ENCODE measurements at places on chromosomes 7 and 10.

DNA sequence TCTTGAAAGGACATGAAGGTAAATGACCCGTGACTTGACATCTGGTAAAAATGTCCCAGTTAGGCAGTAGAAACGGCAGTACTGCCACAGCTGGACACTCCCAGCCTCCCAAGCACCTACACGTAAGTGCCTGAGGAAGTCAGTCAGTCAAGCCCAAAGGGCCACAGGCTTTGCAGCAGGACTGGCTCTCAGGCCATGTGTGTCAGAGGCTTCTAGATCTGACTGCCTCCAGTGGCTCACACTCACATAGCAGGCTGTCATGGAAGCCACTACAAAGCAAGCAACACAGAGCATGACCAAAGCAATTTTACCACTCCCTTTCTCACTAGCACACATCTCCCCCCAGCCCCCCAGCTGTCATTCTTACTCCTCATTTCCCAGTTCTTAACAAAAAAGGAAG is 17.8 kb upstream of the CCNJ start:
- DNase-seq: no peak

DNA sequence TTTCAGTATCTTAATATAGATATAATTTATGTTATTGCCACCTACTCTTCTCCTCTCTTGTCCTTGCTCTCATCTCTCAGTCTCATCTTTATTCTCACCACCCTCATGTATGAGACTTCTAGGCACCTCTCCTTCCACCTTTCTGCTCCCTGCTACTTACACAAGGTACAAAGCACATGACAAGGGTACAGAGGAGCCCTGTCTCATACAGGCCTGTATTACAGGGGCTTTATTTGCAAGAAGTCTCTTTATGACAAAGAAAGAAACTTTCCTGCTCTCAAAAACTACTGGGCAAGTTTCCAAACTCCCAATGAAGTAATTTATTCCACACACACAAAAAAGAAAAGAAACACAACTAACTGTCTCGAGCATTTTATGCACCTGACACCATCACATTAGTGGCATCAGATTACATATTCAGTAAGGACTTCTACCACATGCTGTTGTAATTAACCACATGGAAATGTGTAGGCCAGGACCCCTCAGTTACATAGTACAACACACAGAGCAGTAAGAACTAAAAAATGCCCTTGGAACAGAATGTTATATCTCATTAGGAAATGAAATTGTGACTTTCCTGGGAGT is 253.1 kb downstream of the FZD1 start:
- DNase-seq: no peak

GRCh38 chr10:113274176-113274829 is 278.6 kb upstream of the HABP2 start:
- no peak for DNase-seq

DNA sequence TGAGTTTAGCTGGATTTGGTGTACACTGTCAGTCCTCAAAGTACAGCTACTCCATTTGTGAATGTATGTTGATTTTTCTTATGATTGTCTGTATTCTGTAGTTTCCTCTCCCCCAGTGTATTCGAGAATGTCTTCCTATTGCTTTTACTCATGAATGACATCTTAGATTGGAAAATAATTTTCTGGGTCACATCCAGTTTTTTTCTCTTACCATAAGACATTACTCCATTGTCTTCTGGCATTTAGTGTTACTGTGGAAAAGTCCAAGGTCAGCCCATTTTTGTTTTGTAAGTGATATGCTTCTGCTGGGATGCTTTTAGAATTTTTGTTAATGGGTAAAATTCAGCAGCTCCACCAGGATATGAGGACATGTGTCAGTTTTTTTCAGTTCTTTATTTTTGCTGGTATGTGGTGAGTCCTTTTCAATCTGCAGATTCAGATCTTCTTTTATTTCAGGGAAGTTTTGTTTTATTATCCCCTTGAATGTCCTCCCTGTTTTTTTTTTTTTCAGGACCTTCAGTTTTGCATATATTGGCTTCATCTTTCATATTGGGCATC is 33.6 kb downstream of the WAC start:
- DNase-seq: no peak

DNA sequence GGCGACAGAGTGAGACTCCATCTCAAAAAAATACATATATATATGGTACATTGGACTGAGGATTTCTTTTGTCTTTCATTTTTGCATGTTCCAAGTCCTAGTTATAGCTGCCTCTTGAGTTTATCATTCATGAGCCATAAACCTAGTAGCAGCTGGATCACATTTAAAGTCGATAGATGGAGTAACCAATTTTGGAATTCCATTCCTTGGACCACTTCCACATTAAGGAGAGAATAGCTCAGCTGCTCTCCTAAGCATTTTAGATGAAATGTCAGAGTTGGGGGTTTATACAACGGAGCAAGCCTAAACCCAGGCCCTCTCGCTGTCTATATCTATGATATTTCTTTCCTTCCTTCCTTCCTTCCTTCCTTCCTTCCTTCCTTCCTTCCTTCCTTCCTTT is 141.2 kb downstream of the LYZL1 start:
- no peak for DNase-seq

GRCh38 chr7:46229409-46229808 is 308.3 kb upstream of the IGFBP3 start:
- no peak for DNase-seq

DNA sequence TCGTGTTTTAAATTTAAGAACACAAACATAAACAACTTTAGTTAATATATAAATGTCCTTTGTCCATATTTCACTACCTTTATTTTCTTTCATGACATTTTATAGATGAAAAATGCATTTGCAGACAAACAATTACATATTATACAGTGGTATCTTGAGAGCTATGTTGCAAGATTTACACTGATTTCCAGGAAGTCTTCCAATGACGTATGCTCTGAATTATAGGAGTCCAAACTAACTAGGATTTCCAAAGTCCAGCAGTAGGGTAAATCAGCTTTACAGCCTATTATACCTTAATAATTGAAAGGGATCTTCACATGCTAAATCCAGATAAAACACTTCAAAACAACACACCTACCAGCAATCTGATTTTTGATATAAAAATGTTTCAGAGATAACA is 69.4 kb downstream of the HYCC1 start:
- DNase-seq: no peak

DNA sequence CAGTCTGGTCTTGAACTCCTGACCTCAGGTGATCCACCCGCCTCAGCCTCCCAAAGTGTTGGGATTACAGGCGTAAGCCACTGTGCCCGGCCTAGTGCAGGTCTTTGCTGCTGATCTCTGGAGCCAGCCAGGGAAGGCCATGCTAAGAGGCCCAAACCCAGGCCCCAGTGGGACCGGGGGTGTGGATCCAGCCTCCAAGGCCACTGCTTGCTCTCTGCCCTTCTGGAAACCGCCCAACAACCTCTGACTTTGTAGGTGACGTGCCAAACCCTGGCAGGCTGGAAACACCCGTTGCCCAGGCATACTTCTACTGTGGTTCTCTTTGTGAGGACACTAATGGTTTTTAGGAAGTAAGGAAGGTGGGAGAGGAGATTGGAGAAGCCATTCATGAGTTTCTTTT is 83.5 kb upstream of the GNA12 start:
- DNase-seq: no peak

GRCh38 chr10:11011984-11012383 is 5.7 kb upstream of the CELF2 start:
- DNase-seq: no peak

GRCh38 chr7:149716007-149716931 is 57.1 kb downstream of the ZNF467 start:
- no peak for DNase-seq

DNA sequence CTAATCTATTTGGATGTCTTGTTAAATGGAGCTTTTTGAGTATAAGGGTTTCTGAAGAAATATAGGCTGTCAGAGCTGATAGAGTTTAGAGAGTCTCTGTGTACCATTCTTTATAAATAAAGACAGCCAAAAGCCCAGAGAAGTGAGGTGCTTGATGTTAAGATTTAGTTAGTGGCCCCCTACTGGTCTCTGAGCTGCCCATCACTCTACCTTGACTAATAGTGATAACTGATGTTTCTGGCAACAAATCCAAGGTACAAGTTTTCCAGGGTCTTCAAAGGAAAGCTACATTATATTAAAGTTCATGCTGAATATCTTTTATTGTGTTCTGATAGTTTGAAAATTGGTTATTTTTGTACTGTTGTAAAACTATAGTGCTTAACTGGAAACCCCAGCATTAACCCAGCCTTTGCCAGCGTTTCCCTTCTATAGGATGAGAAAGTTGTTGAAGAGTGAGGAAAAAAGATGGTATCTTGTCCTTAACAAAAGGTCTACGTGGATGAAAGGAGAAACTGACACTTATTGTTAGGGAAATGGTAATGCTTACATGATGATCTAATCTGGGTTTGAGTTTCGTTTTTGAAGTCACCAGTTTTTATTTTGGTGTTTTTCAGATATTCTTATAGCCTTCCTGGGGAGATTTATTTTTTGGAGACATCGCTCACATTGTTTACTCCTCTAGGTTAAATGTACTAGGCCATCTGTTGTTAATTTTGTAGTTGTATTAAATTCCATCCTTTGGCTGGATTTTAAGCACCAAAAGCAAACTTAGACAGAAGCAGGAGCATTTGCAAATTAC is 79.0 kb downstream of the AUTS2 start:
- no peak for DNase-seq

DNA sequence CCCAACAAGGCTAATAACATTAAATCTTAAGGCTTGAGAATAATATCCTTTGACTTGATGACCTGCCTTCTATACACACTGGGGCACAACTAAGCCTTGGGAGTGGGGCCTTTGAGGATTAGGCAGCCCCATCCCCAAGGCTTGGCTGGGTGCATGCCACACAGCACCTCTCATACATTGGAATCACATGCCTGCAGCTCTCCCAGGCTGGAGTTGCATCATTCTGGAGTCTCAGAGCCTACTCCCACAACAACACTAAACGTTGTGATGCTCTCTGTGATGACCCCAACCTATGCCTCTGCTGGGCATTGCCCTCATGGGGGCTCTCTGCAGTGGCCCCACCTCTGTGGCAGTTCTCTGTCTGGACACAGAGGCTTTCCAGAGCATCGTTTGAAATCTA is 31.9 kb upstream of the SGCE start:
- no peak for DNase-seq
